ENCODE measurements at places on chromosomes 11 and 22. TPM values are rescaled to one million over a fixed set of nuclear protein-coding genes. Genes with fewer than 3 reads are reported as not detected.

DNA sequence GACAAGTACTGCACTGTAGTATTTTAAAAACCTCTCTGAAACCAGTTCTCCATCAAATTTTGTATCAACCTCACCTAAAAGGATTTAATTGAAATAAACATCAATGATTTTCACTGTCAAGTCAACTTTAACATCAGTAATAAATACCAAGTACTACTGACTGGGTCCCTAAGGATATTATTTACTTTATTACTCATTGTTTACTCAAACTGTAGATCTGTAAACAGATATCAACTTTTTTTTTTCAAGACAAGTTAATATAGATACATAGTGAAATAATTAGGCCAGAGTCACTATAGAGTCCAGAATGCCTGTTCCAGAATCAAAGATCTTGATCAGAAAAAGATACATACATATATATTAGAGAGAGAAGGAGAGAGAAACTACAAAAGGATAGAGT is 1.6 kb downstream of the RNF141 start:
- no peak for DNase-seq

DNA sequence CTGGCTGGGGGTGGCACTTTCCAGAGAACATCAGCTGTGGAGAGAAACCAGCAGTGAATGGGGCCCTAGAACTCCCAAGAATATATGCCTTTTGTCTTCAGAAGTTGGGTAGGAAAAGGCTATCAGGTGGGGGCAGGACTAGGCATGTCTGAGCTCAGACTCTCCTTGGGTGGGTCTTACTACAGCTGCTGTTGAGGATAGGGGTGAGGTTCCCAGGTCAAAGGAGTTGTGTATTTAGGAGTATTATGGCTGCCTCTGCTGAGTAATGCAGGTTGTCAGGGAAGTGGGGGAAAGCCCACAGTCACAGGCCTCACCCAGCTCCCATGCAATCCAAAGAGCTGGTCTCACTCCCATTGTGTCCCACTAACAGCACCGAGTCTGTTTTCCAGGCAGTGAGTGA is 26.1 kb downstream of the SLC22A9 start:
- no peak for DNase-seq

GRCh38 chr22:41445129-41446056 is 1.2 kb downstream of the TOB2 start:
- no peak for DNase-seq

DNA sequence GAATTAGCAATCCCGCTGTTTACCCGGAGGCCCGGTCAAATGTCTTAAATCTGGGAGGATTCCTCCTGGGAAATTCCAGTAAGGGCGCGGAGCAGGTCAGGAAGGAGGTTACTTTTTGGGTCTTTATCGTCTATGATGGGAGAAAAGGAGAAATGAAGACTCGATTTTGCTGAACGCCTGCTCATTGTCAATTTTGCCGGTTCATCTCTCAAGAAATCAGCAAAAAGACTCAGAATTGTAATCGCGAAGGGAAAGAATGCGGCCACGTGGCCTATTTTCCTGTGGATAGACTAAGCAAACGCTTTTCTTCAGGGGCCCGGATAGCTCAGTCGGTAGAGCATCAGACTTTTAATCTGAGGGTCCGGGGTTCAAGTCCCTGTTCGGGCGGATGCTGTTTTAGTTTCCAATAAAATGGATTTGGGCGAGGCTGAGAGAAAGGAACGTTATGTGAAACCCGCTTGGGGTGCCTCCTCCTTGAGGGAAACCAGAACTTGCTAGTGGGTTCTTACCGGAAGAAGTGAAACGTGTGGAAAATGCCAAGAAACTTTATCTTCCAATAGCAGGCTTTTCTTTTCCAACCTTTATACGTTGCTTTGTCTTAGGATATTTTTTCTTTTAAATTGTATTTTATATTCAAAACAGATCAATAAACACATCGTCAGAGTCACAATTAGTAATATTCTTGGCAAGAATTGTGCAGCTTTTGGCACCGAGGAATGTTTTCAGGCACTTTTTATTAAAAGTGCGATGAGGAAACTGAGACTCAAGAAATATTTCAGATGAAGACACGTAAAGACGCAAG is 45.0 kb downstream of the OR4D9 start:
- DNase-seq: peak; percentile 69

DNA sequence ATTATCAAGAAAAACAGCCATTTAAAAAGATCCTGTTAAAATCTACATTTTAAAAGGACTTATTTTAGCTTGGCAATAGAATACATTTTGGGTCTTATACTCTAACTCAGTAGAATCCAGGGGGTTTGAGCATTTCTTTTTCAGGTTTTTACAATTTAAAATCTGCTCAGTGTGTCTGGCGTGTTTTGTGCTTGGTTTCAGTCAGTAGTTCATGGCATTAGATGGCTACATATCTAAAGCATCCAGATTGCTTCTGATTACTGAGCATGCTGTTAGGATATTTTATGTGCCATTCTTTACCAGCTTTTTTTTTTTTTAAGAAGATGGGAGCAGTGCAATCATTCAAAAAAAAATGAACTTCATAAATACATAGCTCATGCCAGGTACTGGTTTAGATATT is 566.1 kb upstream of the LARGE1 start:
- DNase-seq: no peak

GRCh38 chr11:93822359-93822758 is 28.1 kb downstream of the VSTM5 start:
- DNase-seq: no peak

DNA sequence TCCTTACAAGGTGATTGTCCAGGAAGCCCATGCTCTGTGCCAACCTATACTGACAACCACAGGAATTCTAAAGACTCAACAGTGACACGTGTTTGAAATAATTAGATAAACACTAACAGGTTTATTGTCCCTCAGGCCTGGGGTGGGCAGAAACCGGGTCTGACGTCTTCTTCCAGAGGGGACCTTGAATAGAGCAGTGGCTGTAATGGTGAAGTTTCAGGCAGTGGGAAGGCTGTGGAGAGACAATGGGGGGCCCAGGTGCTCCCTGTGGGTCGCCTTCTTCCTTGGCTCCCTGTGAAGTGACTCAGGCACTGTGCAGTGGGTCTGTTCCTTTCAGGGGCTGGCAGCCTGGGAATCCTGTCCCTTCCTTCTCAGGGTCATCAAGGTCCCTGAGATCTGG is 54.6 kb downstream of the OTOG start:
- DNase-seq: no peak

Gene TAF6L
- total RNA-seq: 26.0 TPM
